Activated T-helper 2 cell treated with anti-CD3 and anti-CD28 coated beads, Interferon-gamma antibody, Interleukin-2, Interleukin-4, amounts not matched to agents 10 μg/mL and 5 μg/mL and 100 μg/mL, durations not matched to agents 14 hours and 24 hours and 36 hours (primary cell): ENCODE measurements at places on chromosomes 3 and 15.
A peak's percentile ranks its signal among the peaks of the same experiment; 100 is the strongest.

DNA sequence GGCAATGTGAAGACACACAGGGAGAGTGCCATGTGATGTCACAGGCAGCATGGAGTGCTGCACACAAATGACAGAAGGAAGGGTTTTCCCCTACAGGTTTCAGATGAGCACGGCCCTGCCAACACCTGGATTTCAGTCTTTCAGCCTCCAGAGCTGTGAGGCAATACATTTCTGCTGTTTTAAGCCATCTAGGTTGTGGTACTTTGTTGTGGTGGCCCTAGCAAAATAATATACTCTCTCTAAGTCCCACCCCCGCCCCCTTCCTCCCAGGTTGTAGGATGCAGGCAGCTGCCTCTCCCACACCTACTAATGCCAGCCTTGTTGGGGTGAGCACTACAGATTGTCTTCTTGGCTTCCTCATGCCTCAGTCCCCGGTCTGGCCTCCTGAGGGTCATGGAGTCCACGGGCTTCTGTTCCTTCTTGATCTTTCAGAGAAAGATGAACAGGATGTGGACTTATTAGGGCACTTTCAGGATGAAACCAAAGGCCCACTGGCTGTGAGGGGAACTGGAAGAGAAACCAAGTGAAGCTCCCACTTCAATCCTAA is 180.0 kb downstream of the CD47 start:
- peaks cover 9% of the 10 kb centered on the region for H3K27me3 ChIP-seq
- H3K36me3 ChIP-seq: no peaks in the 10 kb centered on the region
- H3K4me3 ChIP-seq: no peak overlapping the region
- H3K4me1 ChIP-seq: peaks cover 11% of the 10 kb centered on the region
- H3K27ac ChIP-seq: no peak overlapping the region

- no peaks in the 10 kb centered on the region for H3K4me1 ChIP-seq
- no peaks in the 10 kb centered on the region for H3K36me3 ChIP-seq
- no peaks in the 10 kb centered on the region for H3K27me3 ChIP-seq
- H3K27ac ChIP-seq: no peak overlapping the region
- H3K4me3 ChIP-seq: no peak overlapping the region
These were observed 439.7 kb upstream of the FRG2C start for GRCh38 chr3:75224412-75224811.

DNA sequence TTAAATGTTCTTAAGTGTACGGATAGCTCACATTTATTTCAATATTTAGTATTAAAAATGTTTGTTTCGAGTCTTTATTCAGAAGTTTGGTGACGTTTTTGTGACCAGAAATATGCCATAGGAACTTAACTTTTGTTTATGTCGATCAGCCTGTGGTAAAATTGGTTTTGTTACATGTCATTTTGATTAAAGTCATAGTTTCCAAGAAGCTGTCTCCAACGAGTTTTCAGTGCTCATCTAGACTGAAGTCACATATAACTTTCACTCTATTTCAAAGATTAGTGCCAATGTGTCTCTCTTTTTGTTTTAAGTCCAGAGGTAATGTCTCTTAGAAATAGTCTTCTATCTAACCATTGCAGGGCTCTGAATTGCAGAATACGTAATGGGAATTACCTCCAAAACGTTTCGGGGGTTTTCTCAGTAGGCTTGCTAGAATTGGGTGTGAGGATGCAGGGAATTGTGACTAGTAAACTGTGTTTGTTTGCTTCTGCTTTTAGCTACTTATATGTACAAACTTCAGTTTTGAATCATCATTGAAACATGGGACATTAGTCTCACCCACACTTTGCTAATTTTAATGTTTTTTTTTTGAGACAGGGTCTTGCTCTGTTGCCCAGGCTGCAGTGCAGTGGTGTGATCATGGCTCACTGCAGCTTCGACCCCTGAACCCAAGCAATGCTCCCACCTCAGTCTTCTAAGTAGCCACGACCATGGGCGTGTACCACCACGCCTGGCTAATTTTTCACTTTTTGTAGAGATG is 3.0 kb downstream of the BUB1B start:
- peak overlapping the region; percentile 90 for H3K27ac ChIP-seq
- peak overlapping the region; percentile 49 for H3K4me3 ChIP-seq
- no peaks in the 10 kb centered on the region for H3K27me3 ChIP-seq
- peaks cover 39% of the 10 kb centered on the region for H3K36me3 ChIP-seq
- peaks cover 21% of the 10 kb centered on the region for H3K4me1 ChIP-seq

- no peaks in the 10 kb centered on the region for H3K27me3 ChIP-seq
- H3K4me1 ChIP-seq: no peaks in the 10 kb centered on the region
- DNase-seq: no peak
- H3K4me3 ChIP-seq: no peak overlapping the region
These were observed 232.5 kb downstream of the SUCLG2 start for GRCh38 chr3:67421912-67422311.

DNA sequence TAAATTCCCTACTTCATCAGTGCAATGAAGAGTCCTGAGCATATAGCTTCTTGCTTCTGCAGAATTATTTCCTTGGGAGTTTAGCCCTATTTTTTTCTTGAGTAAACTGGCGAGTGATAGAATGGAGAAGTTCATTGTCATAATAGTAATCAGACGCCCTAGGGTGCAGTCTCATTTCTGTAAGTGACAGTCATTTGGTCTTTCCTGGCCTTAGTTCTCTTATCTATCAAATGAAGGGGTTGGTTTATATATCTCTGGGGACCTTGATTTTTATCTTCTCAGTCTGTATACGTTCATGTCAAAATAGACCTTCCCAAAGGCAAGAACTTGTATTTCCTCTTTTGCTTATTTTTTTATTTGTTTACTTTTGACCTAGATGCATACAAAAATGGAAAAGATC is 9.9 kb upstream of the ALPK3 start:
- H3K27me3 ChIP-seq: no peaks in the 10 kb centered on the region
- H3K4me1 ChIP-seq: peaks cover 9% of the 10 kb centered on the region
- H3K36me3 ChIP-seq: peaks cover 35% of the 10 kb centered on the region
- DNase-seq: no peak
- H3K4me3 ChIP-seq: no peak overlapping the region
- H3K27ac ChIP-seq: no peak overlapping the region

DNA sequence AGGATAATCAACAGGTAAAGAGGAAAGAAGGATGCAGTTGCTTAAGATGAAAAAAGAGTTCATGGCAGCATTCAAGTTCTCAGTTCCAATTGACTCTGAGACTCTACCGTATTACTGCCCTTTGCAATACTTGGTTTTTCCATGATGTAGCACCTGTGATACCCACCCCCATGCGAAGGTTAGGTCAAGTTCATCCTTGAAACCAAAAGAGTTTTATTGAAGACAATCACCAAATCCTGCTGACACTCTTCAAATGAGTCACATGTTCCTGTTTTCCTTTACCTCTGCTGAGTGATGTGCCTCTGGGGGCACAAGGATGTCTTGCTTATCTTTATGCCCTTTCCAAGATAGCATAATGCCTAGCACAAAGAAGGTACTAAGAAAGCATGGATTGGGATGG is 111.3 kb upstream of the SLC7A14 start:
- no peak for DNase-seq
- no peak overlapping the region for H3K4me3 ChIP-seq
- peaks cover 18% of the 10 kb centered on the region for H3K4me1 ChIP-seq
- H3K27me3 ChIP-seq: no peaks in the 10 kb centered on the region
- H3K36me3 ChIP-seq: no peaks in the 10 kb centered on the region
- H3K27ac ChIP-seq: no peak overlapping the region

- no peak overlapping the region for H3K27ac ChIP-seq
- no peak for DNase-seq
- H3K36me3 ChIP-seq: peaks cover 6% of the 10 kb centered on the region
These were observed 84.3 kb downstream of the ATP1B3 start for GRCh38 chr3:141960731-141961130.
